Foreskin keratinocyte (primary cell): ENCODE measurements at places on chromosomes 7 and 10.

GRCh38 chr10:110912374-110912773 lies 6.6 kb downstream of the BBIP1 start:
- DNase-seq: no peak

- DNase-seq: no peak
These were observed 146.2 kb downstream of the PAXIP1 start for GRCh38 chr7:154856733-154857132.

- peak; percentile 38 for DNase-seq
These were observed 226.3 kb downstream of the GLI3 start for GRCh38 chr7:42010751-42011150.

- no peak for DNase-seq
These were observed 142.9 kb upstream of the AKR1E2 start for GRCh38 chr10:4683137-4683536.
